Lung (tissue), 17 donors: ENCODE measurements at places on chromosomes 3 and 15. TPM values are rescaled to one million over a fixed set of nuclear protein-coding genes. Genes with fewer than 3 reads are reported as not detected.

The POPDC2 gene
- 1.9 TPM for total RNA-seq

The CHST13 gene
- total RNA-seq = 2.7 TPM

The COL8A1 gene
- total RNA-seq = 84.6 TPM

The MAGEL2 gene
- 0.18 TPM for total RNA-seq

The ESYT3 gene
- 38.3 TPM for total RNA-seq

GRCh38 chr3:195450731-195451229 lies 8.0 kb upstream of the ACAP2 start:
- peak; percentile 95 for DNase-seq

GRCh38 chr3:101561630-101562328 lies at the start of gene TRMT10C:
TRMT10C (plus strand) TSS chr3:101561868; CDS start chr3:101564782, 2,914 bp downstream.
- peak; percentile 95 for DNase-seq

DNA sequence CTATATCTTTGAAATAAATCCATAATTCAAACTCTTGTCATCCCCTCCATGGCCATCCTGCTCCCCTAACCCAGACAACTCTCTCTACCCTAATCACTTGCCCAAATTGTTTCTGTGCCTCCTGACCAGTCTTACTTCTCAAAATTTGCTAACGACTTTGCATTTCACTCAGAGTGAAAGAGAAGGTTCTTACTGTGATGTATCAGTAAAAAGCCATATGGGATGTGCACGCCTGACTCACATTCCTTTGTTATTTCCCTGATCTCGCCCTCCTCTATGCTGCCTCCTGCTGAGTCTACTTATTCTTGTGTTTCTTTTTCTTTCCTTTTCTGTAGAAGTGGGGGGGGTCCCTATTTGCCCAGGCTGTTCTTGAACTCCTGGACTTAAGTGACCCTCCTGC lies 487.2 kb upstream of the FRG2C start:
- DNase-seq = no peak

- DNase-seq = peak; percentile 14
Observed at GRCh38 chr3:23435318-23435717, 232.2 kb downstream of the UBE2E2 start.
